A549 treated with Hydrocortisone at 1 μM for 4 hours (cell line): ENCODE measurements at places on chromosomes 3 and 15. TPM values are rescaled to one million over a fixed set of nuclear protein-coding genes. Genes with fewer than 3 reads are reported as not detected.

The COL6A6 gene
- not detected in 5 replicates for total RNA-seq

The ALDH1A2 gene
- 0.24 to 1.1 TPM (median 0.62 TPM) in 4 of 5 replicates, not detected in the other for total RNA-seq

The CCR8 gene
- total RNA-seq, result not detected in 5 replicates

The TBC1D23 gene
- total RNA-seq, result 11.0 to 15.0 TPM (median 12.9 TPM) in 5 replicates

The OXSM gene
- 18.6 to 22.1 TPM (median 21.3 TPM) in 5 replicates for total RNA-seq

The GPR62 gene
- total RNA-seq, result not detected in 5 replicates

The PLD1 gene
- 7.3 to 10.4 TPM (median 8.3 TPM) in 5 replicates for total RNA-seq

The CD86 gene
- total RNA-seq, result 0.05 TPM in 1 of 5 replicates, not detected in the others

The PLSCR5 gene
- total RNA-seq, result not detected in 5 replicates

The SHC4 gene
- 0.60 to 0.93 TPM (median 0.86 TPM) in 5 replicates for total RNA-seq

The ARGFX gene
- not detected in 5 replicates for total RNA-seq

The ACTC1 gene
- 0.16 to 0.26 TPM (median 0.25 TPM) in 4 of 5 replicates, not detected in the other for total RNA-seq

The FBXO40 gene
- not detected in 5 replicates for total RNA-seq

The GREM1 gene
- 3.2 to 9.3 TPM (median 4.9 TPM) in 5 replicates for total RNA-seq

The SLC28A2 gene
- not detected in 5 replicates for total RNA-seq

The TF gene
- 0.91 to 2.4 TPM (median 1.4 TPM) in 5 replicates for total RNA-seq

The WNT7A gene
- 0.03 to 0.09 TPM (median 0.05 TPM) in 5 replicates for total RNA-seq

The OR5H6 gene
- not detected in 5 replicates for total RNA-seq

The MAP4 gene
- 90.3 to 112 TPM (median 98.9 TPM) in 5 replicates for total RNA-seq

The ROPN1B gene
- total RNA-seq, result not detected in 5 replicates

The NMB gene
- 11.4 to 25.0 TPM (median 22.7 TPM) in 5 replicates for total RNA-seq

The TLR9 gene
- 0.02 to 0.03 TPM in 2 of 5 replicates, not detected in the others for total RNA-seq

The LMOD3 gene
- not detected in 5 replicates for total RNA-seq

The ZCWPW2 gene
- 0.25 TPM in 1 of 5 replicates, not detected in the others for total RNA-seq

The ZPLD1 gene
- total RNA-seq, result 0.06 TPM in 1 of 5 replicates, not detected in the others

The GRK7 gene
- 0.03 TPM in 1 of 5 replicates, not detected in the others for total RNA-seq

The STRIT1 gene
- not detected in 5 replicates for total RNA-seq

The TRH gene
- total RNA-seq, result not detected in 5 replicates

The HDC gene
- 0.06 to 0.12 TPM (median 0.08 TPM) in 3 of 5 replicates, not detected in the others for total RNA-seq

The LEO1 gene
- 44.3 to 71.5 TPM (median 45.7 TPM) in 5 replicates for total RNA-seq

The ALPK3 gene
- 0.08 to 0.10 TPM (median 0.09 TPM) in 5 replicates for total RNA-seq

The C3orf38 gene
- 16.0 to 21.3 TPM (median 17.6 TPM) in 5 replicates for total RNA-seq

The MB21D2 gene
- total RNA-seq, result 4.1 to 6.0 TPM (median 4.9 TPM) in 5 replicates

The SAMD7 gene
- total RNA-seq, result not detected in 5 replicates

The AADACL2 gene
- not detected in 5 replicates for total RNA-seq

The RLBP1 gene
- 0.13 TPM in 1 of 5 replicates, not detected in the others for total RNA-seq

The KIF9 gene
- 13.3 to 23.6 TPM (median 19.9 TPM) in 5 replicates for total RNA-seq

The SPTSSB gene
- not detected in 5 replicates for total RNA-seq

The MST1R gene
- 6.2 to 7.5 TPM (median 7.5 TPM) in 5 replicates for total RNA-seq

The RNU5B-1 gene
- total RNA-seq, result not detected in 5 replicates

The APBA2 gene
- total RNA-seq, result 16.3 to 21.2 TPM (median 18.2 TPM) in 5 replicates

The ITIH4 gene
- total RNA-seq, result 0.44 to 1.5 TPM (median 1.1 TPM) in 5 replicates

The IQCF5 gene
- not detected in 5 replicates for total RNA-seq

The ANKDD1A gene
- total RNA-seq, result 1.5 to 2.0 TPM (median 1.8 TPM) in 5 replicates

The POPDC2 gene
- total RNA-seq, result 0.10 to 0.82 TPM (median 0.36 TPM) in 5 replicates

The FAM98B gene
- total RNA-seq, result 8.6 to 13.7 TPM (median 10.4 TPM) in 5 replicates

The AQP9 gene
- 0.05 to 0.07 TPM (median 0.07 TPM) in 3 of 5 replicates, not detected in the others for total RNA-seq
